ENCODE measurements at places on chromosomes 11 and 22.
A peak's percentile ranks its signal among the peaks of the same experiment; 100 is the strongest.

DNA sequence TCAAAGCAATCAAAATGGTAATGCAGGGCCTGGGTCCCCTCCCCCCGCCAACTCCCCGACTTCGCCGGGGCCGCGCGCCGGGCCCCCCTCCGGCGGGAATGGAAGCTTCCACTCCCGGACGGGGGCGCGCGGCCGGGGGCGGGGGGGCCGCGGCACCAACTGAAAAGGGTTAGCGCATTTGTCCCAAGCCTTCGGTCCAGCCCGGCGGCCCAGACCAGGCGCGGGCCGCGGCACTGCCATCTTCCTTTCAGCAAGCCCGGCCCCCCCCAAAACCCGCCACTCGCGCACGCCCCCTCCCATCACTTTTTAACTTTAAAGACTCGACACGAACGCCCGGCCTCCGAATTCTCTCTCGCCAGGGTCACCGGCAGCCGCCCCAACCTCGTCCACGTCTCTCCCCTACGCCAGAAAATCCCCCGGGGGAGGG, 2.8 kb downstream of the PHF21B start:
- DNase-seq = no peak

GRCh38 chr22:22895776-22896445, 8.3 kb downstream of the IGLL5 start:
- no peak for DNase-seq

DNA sequence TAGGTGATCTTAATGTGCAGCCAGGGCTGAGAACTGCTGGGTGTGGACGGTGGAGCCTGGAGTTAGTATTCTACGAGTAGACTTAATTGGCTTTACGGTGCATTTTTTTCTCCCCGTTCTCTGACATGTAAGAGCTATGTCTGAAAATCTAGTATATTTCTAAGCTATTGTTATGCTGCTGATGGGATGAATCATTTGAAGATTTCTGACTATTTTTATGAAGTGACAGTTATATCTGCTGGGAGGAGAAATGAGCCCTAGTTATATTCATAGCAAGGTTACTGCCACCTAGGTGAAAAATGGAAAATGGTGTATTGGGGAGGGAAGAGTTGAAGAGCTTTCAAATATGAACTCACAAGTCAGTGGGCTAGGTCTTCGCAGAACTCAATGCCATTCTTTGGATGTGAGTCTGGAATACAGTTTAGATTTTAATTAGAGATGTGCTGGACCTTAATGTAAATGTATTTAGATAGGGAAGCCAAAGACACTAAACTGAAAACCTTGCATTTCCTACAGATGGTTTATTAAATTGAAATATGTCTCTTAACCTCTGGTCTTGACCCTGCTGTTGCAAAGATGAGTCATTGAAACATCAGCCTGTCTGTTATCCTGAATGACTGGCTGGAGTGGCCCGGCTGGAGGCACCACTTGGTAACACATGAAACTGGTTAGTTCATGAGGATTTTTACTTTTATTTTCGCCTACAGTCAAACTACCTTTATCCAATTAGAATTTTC, 293.7 kb downstream of the DDX10 start:
- peak; percentile 78 for DNase-seq

DNA sequence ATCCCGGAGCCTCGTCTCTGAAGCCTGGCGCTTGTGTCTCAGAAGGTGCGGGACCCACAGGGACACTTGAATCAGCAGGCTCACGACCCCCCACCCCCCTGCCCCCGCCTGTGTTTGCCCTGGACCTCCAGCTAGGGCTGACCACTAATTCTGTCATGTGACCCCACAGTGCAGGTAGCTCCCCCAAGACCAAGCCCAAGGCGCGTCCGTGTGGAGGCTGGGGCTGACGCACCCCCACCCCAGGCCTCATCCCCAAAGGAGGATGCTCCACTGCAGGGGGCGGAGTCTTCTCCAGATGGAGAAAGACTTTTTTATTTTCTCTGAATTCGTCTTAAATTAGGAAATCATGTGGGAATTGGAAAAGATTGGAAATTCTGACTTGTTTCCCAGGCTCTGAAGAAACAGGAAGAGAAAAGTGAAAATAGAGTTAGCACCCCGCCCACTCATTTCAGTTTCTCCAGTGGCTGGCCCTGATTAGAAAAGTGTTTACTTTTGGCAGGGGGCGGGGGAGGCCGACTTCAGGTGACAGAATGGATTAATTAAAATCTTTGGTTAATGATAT, 1.0 kb upstream of the RELA start:
- DNase-seq = no peak

- DNase-seq = no peak
Observed at GRCh38 chr11:75767228-75767572, 1.4 kb upstream of the DGAT2 start.

GRCh38 chr11:64245401-64245796, 1.3 kb downstream of the PPP1R14B start:
- no peak for DNase-seq

DNA sequence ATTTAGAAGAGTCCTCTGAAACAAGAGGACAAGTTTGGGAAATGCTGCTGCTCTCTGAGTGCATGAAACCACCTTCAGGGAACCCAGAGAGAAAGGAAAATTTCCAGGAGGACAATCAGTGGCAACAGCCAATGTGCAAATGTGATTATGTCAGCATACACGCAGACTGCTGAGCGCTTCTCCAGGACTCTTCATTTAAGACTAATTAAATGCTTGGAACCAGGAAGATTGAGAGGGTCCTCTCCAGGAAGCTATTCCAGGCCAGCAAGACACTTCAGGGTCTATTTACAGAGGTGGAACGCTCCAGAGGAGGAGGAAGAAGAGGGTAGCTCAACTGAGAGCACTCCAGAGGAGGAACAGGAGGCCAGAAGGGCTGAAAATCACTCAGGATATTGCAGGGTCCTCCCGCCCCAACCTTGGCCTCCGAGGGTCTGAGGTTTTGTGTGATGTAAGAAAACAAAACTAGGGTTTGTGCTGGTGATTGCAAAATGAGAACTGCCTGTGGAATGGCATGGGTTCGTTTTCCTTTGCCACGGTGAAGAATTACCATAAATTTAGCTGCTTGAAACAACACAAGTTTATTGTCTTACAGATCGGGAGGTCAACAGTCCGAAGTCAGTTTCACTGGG, 14.1 kb upstream of the HTR3A start:
- no peak for DNase-seq

- DNase-seq = no peak
Observed at GRCh38 chr11:116221351-116221750, 551.4 kb downstream of the BUD13 start.

DNA sequence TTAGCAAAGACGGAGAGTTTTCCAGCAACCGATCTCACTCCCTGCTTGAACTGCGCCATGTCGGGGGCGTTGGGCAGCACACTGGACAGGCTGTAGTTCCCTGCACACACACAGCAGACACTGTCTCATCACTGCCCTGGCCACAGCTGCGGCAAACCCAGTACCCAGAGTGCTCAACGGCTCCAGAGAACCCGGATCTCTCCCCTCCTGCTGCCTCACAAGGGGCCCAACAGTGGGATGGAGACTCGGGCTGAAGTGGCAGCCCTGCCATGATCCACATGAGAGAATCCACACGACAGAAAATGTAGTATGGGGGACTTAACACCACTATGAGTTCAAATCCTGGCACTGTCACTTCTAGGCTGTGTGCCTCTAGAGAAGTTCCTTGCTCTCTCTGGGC, 58.0 kb downstream of the ARFGAP3 start:
- DNase-seq = no peak

DNA sequence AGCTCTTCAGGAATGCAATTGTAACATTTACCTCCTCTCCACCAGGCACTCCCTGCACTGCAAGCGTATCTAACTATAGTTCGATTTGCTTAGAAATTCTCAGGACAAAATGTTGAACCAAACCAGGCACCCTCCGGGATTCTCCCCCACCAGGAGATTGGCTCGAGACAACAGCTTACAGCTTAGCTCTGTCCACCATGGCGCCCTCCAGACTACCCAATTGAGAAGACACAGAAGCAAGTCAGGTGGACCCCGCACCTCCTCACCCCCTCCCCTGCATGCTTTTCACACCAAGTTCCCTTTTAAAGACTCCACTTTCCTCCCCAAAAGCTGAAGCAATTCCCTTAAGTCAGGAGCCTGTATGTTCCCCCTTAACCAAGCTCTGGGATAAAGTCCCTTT, 34.7 kb upstream of the RFPL3 start:
- no peak for DNase-seq

DNA sequence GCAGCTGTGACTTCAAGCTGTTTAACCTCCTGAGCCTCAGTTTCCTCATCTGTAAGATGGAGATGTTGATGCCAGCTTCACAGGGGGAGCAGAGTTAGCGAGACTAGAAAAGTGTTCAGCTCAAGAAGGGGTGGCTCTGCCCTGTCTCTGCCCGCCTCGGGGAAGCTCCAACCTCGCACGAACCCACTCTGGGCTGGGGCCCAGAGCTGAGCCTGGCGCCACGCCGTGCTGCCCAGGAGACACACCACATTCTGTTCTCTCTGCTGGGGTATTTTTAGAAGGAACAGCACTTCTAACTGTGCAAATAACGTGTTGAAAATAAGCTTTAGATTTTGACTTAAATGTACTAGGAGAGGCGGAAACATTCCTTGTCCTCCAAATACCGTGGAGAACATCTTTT, 74.1 kb downstream of the PHF21B start:
- DNase-seq = no peak

DNA sequence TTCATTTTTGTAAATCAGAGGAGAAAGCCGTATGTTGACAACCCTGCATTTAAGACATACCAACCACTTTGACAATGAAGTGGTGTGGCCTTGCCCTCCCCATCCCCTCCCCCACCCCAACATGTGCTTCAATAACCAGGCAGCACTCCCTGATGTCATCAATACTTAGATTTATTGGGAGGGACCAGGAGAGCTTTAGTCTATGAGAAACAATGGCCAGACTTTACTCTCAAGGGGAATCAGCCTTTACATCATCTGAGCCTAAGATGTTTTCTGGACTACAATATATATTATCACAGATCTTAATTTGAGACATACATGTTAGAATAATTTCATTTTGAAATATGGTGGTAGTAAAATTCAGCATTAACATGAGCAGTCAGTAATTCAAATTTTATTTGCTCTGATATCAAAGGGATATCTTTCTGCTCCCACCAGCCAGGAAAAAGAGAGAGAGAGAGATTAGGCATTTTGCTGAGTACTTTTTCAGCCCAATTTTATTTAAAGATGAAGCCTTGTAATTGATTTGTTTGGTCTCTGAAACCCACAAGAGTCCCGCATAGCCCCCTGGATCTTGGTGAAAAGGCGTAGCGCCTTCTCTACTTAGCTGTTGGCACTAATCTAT, 38.1 kb downstream of the PARVA start:
- no peak for DNase-seq

DNA sequence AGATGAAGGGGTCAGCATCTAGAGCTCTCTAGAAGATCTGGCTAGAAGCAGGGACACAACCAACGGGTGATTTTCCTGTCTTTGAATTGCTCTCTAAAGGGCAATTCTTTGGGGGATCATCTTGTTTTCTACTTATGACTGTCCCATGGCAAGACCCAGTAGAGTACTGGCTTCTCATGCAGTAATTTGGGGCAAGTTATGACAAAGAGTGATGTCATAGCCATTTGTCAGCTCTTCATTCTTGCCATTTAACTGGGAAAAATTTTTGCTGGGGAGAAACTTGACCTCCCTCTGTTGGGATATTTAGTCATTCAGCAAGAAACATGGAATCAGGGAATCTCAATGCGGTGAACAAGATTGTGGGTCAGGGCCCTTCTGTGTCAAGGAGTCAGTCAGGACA, 80.4 kb downstream of the SLC1A2 start:
- no peak for DNase-seq

- no peak for DNase-seq
Observed at GRCh38 chr11:77468527-77468926, 5.4 kb downstream of the PAK1 start.
